ENCODE measurements at places on chromosomes 7 and 10.

DNA sequence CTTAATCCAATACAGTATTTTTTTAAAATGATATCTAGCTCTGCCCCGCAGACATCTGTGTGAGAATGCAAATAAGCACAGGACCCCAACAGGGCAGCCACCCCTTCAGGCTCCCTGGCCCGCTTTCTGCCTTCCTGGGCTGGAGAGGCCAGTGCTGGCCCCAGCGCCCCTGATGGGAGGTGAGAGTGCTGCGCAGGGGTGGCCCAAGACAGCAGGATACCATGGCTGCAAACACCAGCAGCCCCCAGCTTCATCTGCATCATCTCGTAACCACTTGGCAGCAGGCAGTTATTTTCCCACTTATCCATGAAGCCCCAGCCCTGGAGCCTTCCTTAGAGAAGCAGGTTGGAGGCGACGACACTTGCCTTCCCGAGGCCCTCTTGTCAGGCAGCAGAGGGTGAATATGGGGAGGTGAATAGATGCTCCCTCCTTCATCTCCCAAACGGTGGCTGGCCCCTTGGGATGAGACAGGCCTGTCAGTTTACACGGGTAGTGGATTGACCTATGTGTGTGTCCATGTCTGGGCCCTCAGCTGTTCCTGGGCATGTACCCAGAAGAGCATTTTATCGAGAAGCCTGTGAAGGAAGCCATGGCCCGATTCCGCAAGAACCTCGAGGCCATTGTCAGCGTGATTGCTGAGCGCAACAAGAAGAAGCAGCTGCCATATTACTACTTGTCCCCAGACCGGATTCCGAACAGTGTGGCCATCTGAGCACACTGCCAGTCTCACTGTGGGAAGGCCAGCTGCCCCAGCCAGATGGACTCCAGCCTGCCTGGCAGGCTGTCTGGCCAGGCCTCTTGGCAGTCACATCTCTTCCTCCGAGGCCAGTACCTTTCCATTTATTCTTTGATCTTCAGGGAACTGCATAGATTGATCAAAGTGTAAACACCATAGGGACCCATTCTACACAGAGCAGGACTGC, 71.2 kb downstream of the ALOX5 start:
- DNase-seq: peak; percentile 7

DNA sequence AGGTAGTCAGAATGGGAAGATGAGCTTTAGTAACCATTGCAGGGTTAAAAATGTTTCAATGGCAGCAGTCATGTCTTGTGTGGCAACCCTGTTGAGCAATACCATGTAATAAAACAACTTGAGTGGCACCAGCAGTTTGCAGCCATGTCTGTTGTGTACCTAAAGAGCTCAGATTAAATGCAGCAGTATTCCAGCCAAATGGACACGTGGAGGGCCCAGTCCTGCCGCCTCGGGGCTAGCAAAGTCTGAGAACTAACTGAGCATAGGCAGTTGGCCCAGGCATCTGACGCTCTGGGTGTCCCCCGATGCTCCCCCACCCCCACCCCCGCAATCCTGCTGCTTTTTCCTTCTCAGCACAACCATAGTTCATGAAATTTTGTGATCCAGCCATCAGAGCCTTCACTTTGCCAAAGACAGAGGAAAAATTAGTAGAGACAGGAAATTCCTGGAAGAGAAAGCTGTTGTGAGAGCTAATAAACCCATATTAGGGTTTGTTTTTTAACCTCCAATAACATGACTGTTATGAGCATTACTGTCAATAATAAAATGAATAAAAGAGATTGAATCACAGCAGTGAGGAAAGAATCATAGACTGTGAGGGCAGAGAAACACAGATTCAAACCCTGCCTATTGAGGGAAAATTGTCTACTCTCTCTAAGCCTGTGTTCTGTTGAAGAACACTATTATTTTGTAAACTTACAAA, 220.6 kb upstream of the RHOBTB1 start:
- DNase-seq: no peak

- DNase-seq: no peak
These were observed 273.9 kb upstream of the ADARB2 start for GRCh38 chr10:2011106-2011716.

DNA sequence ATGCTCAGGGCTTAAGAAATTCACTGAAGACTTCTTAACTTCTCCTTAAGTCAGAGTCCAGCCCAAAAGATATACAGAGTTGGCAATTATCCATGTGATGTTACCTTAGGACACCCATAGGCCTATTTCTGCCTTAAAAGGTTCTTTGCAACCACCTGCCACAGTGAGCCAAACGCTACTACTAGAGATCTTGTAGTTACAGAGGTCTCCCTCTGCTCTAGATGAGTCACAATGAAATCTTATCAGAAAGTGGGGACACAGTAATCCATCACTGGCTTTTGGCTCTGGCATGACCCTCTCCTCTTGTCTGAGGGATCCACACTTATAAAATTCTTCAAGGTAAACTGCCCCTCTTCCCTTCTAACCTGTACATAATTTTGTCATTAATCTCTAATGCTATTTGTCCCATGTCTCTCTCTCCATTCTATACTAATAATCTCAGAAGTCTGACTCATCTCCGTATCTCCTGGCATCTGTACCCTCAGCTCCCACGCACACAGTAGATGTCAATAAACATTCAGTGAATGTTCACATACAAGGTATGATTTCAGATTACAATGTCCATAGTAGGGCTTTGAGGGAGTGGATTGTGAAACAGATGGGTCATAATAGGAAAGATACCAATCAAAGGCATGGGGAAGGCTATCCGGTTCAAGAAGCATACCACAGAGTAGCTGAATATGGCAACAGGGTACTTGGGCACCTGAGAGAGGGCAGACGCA, 112.1 kb downstream of the SGMS1 start:
- no peak for DNase-seq

DNA sequence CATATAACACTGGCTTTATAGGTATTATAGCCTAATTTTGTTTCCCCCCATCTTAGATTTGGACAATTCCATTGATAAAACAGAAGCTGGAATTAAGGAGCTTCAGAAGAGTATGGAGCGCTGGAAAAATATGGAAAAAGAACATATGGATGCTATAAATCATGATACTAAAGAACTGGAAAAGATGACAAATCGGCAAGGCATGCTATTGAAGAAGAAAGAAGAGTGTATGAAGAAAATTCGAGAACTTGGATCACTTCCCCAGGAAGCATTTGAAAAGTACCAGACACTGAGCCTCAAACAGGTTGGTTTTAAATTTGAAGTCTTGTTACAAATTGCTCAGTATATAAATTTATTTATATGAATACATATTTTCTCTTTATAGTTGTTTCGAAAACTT, 34.1 kb downstream of the SMC3 start:
- no peak for DNase-seq

GRCh38 chr10:130866857-130867256, 444.7 kb downstream of the TCERG1L start:
- no peak for DNase-seq

DNA sequence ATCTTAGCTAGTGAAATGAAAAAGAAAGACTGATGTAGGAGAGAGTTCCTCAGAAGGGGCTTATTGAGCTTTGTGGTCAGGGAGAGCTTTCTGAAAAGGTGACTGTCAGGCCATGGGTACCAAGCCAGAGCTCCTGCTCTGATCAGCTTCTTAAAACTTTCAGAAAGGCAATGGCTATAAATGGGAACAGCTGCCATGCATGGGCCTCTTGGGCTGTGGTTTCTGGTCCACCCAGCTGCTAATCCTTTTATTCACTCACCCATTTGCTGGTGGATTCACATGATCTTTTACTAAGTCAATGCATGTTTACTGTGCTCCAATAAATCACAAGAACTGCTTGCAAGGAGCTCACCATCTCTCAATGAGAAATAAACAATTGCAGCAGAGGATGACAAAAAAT, 60.1 kb upstream of the ZPBP start:
- DNase-seq: no peak

All from hippocampal formation (tissue), 2 donors.